ENCODE measurements at places on chromosomes 7 and 10.

DNA sequence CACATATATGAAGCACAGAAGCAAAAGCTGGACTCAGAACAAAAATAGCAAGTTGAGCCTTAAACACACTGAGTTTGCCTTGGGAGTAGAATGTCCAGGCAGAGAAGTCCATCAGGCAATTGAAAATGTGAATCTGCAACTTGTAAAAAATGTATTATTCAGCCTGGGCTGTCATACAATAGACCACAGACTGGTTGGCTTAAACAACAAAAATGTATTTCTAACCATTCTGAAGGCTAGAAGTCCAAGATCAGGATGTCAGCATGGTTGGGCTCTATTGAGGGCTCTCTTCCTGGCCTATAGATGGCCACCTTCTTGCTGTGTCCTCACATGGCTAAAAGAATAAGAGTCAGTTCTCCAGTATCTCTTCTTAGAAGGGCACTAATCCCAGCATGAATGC lies 76.5 kb upstream of the CAPZA2 start:
- no peak for DNase-seq

DNA sequence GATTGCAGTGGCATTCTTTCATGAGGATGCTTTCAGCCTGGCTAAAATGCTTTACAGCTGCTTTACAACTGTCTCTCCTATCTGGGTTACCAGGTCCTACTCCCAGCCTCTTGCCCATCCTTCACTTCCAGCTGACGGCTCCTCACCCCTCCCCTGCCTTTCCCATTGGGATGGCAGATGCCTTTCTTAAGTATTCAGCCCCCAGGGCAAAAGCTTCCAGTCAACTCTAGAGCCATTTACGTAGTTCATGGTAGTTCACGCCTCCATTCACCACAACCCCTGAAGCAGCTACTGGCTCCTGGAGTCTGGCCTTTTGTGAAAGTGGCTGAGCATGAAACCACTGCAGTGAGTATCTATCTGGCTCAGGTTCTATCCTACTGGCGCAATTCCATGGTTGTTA lies 17.2 kb upstream of the BMPER start:
- DNase-seq = no peak

DNA sequence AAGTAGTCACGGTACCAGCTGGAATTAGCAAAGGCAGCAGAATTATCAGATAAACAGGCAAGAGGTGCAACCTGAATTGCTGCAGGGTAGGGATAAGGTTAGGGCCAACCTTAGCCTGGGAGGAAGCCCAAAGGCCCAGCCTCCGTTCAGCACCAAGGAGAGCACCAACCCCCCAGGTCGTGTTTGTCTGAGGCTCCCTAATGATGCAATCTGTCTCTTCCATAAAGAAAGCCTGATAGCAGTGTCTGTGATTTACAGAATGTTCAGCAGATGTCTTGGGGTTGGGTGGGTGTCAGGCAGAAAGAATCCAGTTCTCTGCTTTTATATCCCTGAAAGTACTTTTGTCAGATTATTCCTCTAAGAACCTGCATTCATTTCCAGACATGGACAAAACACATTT lies 328.4 kb upstream of the AOAH start:
- no peak for DNase-seq

DNA sequence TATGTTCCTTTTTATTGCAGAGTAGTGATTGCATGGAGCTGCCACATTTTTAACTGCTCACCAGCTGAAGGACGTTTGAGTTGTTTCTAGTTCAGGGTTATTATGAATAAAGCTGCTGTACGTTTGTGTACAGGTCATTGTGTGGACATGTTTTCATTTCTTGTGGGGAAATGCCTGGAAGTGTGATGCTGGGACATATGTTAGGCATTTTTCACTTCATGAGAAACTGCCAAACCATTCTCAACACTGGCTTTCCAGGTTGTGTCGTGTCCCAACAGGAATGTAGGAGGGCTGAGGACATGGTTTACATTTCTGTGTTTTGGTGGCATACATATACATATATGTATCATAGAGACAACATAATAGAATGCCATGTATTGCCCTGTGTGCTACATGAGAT lies 73.0 kb downstream of the NEURL1 start:
- no peak for DNase-seq

GRCh38 chr7:30104157-30104556 lies 30.6 kb upstream of the MTURN start:
- no peak for DNase-seq

GRCh38 chr10:113746217-113746957 lies 5.1 kb upstream of the PLEKHS1 start:
- DNase-seq = peak; percentile 42

DNA sequence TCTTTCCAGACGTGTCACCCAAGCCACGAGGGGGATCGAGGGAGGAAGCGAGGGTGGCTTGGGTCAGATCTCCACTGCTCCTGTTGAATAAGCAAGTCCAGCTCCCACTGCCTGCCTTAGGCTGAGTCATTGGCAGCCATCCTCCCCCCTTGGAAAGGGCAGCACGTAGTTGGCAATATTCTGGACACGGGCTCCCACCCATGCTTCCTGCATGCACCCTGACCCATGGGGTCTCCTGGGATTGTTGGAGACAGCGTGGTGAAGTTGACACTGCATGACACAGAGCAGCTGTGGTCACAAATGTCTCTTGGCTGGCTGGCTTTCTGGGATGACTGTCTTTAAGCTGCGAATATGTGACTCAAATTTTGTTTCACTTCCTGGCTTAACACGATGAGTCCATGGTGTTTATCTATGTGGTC lies 11.2 kb downstream of the BTBD16 start:
- DNase-seq = no peak

GRCh38 chr7:27203964-27204594 lies 4.2 kb upstream of the HOXA13 start:
- DNase-seq = no peak

DNA sequence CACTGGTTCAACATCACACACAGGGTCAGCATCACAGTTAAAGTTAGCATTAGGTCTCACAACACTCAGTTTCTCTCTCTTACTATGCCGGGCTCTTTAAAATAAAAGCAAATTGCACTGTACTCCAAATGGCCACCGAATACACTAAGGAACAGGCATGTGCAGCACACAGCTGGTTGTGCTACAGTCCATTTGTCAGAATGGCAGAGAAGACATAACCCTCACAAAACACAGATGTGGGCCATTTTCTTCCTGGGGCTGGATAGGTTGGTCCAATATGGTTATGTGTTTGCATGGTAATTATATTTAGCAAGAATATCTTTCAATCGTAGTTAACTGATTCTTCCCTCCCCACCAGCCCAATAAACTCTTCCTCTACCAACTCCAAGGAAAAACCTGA lies 9.0 kb downstream of the JCAD start:
- DNase-seq = no peak

DNA sequence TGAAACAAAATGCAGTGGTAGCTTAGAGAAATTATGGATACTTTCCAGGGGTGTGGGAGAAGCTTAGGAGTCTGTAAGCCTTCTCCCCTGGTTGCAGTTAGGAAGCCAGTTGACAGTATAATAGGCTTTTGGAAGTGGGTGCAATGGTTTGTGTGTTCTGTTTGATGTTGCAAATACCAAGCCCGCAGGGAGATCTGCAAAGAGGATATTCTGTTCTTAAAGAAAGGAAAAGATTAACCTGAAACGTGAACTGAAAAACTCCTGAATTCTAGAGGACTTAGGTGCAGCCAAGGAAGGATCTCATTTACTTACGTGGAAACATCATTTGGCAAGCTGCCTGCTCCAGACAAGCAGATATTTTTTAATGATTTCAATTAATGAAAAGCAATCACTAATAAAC lies 496.6 kb downstream of the AUTS2 start:
- no peak for DNase-seq

DNA sequence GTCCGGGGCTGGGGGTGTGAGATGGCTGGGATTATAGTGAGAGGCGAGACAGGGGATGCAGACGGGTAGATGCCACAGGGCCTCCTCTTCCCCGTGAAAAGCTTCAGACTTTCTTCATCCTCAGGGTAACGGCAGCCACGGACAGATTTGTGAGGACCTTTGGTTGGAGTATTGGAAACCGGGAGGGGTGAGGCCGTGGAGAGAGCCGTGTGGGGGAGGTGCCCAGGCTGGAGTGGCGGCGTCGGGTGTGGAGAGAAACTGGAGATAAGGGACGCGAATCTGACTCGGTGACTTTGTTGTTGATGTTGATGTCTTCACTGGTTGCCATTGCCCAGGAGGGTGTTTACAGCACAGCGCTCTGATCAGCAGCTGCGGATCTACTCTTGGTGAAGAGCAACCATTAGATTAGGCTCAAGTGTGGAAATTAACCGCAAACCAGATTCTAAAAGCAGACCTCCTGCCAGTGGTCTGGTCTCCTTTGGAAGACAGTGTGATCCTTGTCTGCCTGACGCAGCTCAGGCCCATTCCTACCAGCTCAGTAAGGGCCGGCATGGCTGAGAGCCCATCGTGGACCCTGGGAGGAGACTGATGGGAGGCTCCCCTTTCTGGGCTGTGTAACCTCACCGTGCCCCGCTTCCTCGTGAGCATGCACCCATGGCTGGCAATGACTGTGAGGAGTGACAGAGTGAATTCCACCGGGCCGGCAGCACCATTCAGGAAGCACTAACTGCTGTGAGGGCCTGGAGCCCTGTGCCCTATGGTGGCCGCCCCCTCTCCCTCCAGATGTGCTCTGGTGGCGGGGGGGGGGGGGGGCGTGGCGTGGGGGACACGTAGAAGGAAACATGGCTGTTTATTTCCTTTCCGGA lies 90.3 kb downstream of the INPP5A start:
- DNase-seq = no peak

GRCh38 chr7:85172530-85172941 lies 14.3 kb downstream of the SEMA3D start:
- peak; percentile 1 for DNase-seq

Data from suppressor macrophage treated with lipopolysaccharide for 1 hour (primary cell).